ENCODE measurements at places on chromosomes 6 and 20.

GRCh38 chr20:7728338-7728737 is 211.9 kb downstream of the HAO1 start:
- no peak for DNase-seq

DNA sequence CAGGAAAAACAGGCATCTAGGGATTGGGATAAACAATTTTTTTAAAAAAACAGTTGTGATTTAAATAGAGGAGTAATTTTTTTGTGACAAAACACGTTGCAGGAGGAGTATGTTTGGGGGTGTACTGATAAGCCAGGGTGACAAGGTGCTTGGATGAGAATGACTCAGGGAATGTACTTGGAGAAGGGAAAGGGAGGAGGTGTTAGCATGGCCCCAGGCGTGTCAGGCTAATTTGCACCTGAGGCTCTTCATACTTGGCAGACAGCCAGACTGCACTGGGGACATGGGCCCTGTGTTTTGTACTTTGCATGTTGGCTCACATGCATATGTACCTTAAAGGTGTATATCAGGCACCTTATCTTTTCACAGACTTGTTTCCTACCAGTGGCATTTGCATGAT is 22.8 kb downstream of the PANK2 start:
- DNase-seq, result no peak

DNA sequence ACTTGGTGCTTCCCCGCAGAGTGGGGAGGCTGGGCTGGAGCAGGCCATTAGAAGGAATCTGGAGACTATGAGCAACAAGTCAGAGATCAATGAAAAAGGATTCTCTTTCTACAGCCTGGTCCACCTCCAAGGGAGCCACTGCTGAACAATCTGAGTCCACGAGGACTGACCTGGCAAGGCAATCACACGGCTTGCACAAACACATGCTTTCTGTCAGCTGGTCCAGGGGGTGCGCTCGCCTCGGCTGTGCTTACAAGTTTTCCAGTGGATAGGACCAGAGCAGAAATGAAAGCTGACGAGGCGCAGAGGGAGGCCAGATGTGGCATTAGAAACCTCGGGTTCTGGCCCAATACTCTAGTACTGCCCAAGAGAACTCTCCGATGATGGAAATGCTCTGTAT is 18.1 kb downstream of the KCNK5 start:
- no peak for DNase-seq

- no peak for DNase-seq
These were observed 123.0 kb upstream of the SNX9 start for GRCh38 chr6:157699777-157700636.

GRCh38 chr6:17959302-17959701 is 28.1 kb downstream of the KIF13A start:
- DNase-seq, result no peak

- no peak for DNase-seq
These were observed 21.7 kb downstream of the HECA start for GRCh38 chr6:139156551-139156950.

DNA sequence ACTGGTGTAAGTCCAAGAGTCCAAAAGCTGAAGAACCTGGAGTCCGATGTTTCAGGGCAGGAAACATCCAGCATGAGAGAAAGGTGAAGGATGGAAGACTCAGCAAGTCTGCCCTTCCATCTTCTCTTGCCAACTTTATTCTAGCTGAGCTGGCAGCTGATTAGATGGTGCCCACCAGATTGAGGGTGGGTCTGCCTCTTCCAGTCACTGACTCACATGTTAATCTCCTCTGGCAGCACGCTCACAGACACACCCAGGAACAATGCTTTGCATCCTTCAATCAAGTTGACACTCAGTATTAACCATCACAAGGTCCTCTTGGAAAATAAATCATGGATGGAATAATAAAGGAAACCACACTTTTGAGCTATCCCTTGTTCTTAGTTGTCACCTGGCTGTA is 121.2 kb downstream of the MAP3K7 start:
- no peak for DNase-seq

GRCh38 chr6:127690092-127690491 is 113.1 kb downstream of the C6orf58 start:
- no peak for DNase-seq

All from GM18507 (cell line).